ENCODE measurements at places on chromosomes 5 and 9.
A peak's percentile ranks its signal among the peaks of the same experiment; 100 is the strongest.

DNA sequence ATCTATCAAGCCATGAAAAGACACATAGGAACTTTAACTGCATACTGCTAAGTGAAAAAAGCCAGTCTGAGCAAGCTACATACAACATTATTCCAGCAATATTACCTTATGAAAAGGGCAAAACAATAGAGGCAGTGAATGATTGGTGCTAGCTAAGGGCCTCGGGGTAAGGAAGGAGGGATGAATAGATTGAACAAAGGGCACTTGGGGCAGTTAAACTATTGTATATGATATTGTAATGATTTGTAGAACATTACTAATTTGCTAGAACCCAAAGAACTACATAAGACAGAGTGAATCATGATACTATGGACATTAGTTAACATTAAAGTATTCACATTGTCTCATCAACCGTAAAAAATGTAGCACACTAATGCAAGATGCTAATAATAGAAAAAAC is 218.3 kb downstream of the FBXO4 start:
- DNase-seq = no peak

GRCh38 chr9:77769246-77769645 is 121.1 kb upstream of the GNA14 start:
- DNase-seq = peak; percentile 85

GRCh38 chr5:127355337-127355736 is 64.7 kb downstream of the MEGF10 start:
- no peak for DNase-seq

GRCh38 chr5:164934039-164934438 is 1428.6 kb downstream of the MAT2B start:
- no peak for DNase-seq

DNA sequence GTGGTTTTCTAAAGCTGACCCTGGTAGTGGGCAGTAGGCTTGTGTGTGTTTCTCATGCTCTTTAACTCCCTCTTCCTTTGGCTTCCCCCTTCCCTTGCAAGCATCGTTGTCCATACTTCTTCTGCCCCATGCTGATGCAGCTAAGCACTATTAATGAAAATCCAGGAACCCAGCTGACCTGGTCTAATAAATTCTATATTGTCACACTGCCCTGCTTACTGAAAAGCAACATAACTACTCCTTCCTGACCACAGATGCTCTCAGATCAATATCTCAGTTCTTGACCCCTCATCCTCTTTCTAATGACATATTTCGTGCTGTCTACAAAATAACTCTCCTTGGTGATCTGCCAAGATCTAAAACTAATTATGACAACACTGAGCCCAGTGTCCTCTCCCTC is 405.5 kb downstream of the EFNA5 start:
- DNase-seq = no peak

GRCh38 chr9:21576331-21577189 is 94.4 kb upstream of the IFNE start:
- DNase-seq = no peak

DNA sequence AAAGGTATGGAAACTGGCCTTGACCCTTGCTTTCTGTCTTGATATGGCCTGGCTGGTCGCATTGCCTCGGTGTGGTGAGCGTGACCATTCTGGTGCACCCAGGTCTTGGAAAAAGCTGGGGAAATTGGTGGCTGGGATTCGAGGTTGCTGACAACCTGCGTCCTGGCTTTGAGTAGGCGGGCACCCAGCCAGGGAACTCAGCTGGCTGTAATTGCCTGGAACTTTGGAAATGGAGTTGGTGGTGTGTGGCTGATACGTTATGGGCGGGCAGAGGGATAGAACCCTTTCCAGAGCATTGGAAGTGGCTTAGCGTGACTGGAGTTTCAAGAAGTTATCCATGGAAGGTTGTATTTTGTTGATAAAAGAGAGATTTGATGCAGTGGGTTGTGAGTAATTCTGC is 35.2 kb downstream of the KCNMB1 start:
- no peak for DNase-seq

DNA sequence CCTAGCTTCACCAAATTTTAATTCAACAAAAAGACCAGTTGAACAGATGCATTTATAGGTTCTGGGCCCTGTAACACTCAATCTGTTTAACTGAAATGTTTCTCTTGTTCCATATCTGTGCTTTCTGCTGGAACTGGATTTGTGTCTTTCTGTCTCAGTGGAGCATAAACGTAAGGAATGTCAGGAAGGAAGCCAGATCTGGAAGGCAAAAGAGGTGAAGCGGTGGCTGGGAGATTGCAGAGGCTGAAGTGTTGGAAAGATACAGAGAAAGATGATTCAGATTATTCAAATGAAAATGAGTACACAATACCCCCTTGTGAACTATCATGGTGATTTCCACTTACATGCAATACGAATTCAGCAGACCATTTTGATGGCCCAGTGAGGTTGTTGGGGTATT is 406.8 kb downstream of the BRINP1 start:
- no peak for DNase-seq

DNA sequence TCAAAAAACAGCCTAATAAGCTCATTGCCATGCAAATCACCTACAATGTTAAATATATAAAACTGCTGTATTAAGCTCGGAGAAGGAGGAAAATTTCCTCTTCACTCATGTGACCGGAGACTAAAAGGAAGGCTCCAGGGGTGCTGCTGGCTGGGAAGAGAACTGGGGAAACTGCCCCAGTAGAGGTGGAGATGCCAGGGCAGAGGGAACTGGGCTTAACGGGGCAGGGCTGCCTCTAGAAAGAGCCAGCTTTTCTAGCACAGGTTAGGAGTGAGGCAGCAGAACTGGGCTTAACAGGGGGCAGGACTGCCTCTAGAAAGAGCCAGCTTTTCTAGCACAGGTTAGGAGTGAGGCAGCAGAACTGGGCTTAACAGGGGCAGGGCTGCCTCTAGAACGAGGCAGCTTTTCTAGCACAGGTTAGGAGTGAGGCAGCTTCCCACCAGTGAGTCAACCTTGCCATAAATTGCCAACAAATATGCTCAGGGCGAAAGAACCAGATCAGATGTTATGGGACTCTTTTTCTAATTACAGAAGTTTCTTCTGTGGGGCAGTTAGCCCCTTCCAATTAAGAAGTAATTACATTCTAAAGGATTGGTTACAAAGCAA is 115.3 kb downstream of the FANCC start:
- no peak for DNase-seq

GRCh38 chr5:150178262-150178661 is 11.6 kb upstream of the SLC6A7 start:
- DNase-seq = no peak

DNA sequence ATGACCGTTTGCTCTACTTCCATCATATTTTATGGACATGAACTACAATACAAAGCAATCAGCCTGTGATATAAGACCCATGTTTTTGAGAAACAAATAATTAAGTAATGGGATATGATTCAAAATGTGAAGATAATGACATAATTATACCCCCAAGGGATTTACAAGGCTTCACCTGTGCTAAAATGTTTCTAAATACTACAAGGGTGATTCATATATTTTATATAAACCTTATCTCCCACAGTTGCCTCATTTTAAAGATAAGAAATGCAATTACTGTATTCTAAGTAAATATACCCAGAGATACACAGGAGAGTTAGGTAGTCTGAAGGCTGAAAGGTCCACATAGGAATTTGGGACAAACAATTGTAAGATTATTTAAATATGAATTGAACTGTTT is 662.0 kb upstream of the CHD1 start:
- DNase-seq = no peak

DNA sequence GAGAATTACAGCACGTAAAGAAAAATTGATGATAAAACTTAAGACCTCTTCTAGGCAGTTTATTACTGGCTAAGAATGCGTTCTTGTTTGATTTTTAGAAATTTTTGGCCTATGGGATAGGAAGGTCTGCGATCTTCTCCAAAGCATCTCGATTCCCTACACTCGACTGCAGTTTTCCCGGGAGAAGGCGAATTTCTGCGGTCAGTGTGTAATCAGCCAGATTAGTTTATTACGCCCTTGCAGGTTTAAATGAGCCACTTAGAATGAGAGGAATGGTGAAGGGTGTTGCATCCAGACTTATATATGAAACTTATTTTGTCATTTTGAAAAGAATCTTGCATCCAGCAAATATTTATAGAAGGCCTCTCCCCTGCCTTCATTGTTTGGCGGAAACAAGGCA is 1.2 kb downstream of the MTAP start:
- no peak for DNase-seq

- DNase-seq = no peak
These were observed 52.7 kb downstream of the ALG2 start for GRCh38 chr9:99169086-99169485.

- no peak for DNase-seq
These were observed 383.5 kb downstream of the RASEF start for GRCh38 chr9:82679472-82679871.

DNA sequence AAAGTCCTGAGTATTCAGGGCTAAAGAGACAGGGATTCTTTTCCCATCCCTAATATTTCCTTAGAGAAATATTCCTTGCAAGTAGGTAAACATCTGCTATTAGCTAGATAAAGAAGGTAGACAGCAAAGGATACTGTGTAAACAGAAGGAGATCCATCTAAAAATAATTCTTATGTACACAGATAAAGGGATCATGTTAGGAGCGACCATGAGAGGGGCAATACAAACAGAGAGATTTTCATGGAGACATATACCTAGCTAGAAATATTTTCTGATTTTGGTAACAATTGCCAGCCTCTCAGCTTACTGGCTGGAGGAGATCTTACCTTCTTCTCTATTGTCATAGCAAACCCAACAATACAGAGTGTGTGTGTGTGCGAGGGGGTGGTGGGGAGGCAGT is 184.6 kb upstream of the DMAC1 start:
- no peak for DNase-seq

DNA sequence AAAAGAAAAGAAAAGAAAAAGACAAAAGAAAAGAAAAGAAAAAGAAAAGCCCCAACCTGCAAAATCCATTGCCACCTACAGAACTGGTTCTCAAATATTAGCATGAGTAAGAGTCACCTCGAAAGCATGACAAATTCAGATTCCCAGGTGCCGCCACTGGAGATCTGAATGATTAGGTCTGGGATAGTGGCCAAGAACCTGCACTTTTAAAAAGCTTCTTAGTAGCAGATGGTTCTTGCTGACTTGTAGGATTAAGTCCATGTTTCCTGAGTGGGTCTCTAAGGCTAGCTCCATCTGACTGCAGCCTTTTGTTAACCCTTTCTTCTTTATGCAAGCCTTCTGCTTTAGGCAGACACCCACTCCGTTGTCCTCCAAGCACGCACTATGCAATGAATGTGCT is 178.5 kb upstream of the CDH18 start:
- no peak for DNase-seq

DNA sequence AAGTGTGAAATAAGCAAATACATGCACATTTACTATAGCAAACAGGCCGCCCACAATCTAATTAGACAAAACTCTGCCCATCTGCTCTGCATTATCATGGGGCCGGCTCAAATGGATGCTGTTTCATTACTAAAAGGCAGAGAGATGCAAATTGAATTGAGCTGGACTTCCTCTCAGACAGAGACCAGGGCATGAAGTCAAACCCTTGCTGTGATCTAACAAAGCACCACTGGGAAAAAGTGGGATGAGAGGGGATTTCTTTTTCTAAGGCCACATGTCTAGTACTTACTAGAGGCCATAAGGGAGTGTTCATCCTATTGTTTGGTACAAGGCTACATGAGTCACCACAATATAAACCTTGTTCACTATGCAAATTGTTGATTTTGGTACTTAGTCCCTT is 614.7 kb downstream of the ISL1 start:
- no peak for DNase-seq

- no peak for DNase-seq
These were observed 146.5 kb downstream of the CD180 start for GRCh38 chr5:67050125-67050524.

GRCh38 chr9:129868872-129869486 is 33.7 kb downstream of the USP20 start:
- DNase-seq = no peak

DNA sequence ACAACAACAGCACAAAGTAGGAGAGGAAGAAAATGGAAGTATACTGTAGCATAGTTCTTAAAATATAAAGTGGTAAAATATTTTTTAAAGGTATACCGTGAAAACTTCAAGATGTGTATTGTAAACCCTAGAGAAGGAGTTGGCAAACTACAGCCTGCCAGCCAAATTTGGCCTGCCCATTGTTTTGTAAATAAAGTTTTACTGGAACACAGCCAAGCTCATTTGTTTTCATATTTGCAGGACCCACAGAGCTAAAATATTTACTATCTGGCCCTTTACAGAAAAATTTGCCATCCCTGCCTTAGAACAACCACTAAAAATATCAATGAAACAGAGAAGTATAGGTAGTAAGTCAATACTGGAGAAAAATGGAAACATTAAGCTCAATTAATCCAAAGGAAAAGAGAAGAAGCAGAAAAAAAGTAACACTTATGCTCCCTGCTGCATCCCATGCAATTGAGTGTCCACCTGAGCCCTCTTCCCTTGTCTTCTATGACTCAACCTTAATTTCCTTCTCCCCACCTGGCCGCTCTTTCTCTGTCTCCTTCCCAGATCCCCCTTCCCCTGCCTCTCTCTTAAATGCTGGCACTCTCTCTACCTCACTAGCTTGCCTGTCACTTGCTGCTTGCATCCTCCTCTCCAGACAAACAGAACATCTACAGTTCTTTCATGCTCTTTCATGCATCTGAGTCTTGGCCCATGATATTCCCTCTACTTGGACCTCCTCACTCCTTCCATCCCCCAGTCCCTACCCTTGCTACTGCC is 50.6 kb upstream of the FER start:
- DNase-seq = no peak

GRCh38 chr9:111393971-111394370 is 63.9 kb upstream of the OR2K2 start:
- no peak for DNase-seq

- DNase-seq = no peak
These were observed 52.6 kb upstream of the SH3PXD2B start for GRCh38 chr5:172506921-172507320.

Data from KBM-7 (cell line).